MCF 10A (cell line): ENCODE measurements at places on chromosomes 7 and 10. TPM values are rescaled to one million over a fixed set of nuclear protein-coding genes. Genes with fewer than 3 reads are reported as not detected.

- peaks cover 33% of the 10 kb centered on the region for H3K27me3 ChIP-seq
- no peak overlapping the region for H3K4me3 ChIP-seq
- no peaks in the 10 kb centered on the region for H3K36me3 ChIP-seq
- no peak for DNase-seq
Observed at GRCh38 chr10:69612760-69613159, 17.3 kb upstream of the FAM241B start.

The KNDC1 gene
- total RNA-seq: 2.1 and 2.4 TPM in 2 replicates

DNA sequence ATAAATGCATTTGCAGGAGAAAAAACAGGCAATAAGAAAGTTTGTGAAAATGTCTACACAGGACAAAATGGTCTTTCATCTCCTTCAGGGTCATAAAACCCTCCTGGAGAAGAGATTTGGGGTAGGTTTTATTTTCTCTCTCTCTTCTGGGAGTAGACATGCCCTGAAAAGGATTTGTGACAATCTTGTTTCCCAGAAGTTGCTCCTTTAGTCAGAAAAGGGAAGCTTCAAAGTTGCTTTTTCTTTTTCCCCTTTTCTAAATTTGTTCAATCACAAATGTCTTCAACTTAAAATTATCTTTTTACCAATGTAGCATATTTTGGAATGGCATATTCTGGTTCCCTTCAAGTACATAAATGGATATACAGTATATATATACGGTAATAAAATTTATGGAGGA, 9.4 kb upstream of the ANKRD22 start:
- no peak for DNase-seq
- peaks cover 4% of the 10 kb centered on the region for H3K4me1 ChIP-seq
- H3K36me3 ChIP-seq: no peaks in the 10 kb centered on the region
- no peak overlapping the region for H3K4me3 ChIP-seq
- H3K27ac ChIP-seq: no peak overlapping the region

The SH2D4B gene
- total RNA-seq: not detected in 2 replicates

DNA sequence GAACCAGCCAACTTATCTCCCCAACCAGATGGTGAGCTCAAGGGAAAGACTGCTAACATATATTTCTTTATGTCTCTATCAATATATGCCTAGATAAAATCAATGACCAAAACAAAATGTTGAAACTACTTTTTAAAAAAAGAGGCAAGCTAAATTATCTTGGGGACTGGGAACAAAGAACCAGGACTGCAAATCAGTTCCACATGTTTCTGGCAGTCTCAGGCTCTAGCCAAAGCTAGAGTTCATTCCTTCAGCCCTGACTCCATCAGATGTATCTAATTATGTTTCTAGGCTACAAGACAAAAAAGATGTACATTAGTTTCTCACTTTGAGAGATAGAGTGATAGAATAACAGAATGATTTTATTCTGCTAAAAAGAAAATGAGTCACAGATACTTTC, 1290.3 kb upstream of the SORCS1 start:
- no peaks in the 10 kb centered on the region for H3K27me3 ChIP-seq
- no peak for DNase-seq
- no peak overlapping the region for H3K4me3 ChIP-seq
- H3K36me3 ChIP-seq: no peaks in the 10 kb centered on the region
- no peak overlapping the region for H3K27ac ChIP-seq

DNA sequence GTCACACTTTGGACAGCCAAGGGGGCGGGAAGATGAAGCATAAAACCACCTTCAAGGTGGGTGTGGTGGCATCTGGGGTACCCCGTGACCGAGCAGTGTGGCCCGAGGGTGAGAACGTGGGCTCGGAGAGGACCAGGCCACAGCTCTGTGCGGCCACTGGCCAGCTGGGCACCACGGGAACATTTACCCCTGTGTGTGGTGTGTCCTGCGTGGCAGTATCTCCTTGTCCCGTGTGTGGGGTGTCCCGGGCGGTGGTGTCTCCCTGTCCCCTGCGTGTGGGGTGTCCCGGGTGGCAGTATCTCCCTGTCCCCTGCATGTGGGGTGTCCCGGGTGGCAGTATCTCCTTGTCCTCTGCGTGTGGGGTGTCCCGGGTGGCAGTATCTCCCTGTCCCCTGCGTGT, 570.3 kb downstream of the DNAJB6 start:
- peaks cover 13% of the 10 kb centered on the region for H3K36me3 ChIP-seq
- no peaks in the 10 kb centered on the region for H3K4me1 ChIP-seq
- no peak for DNase-seq
- H3K27ac ChIP-seq: no peak overlapping the region

- H3K36me3 ChIP-seq: no peaks in the 10 kb centered on the region
- no peak overlapping the region for H3K27ac ChIP-seq
- peaks cover 19% of the 10 kb centered on the region for H3K4me1 ChIP-seq
- no peaks in the 10 kb centered on the region for H3K27me3 ChIP-seq
- DNase-seq: no peak
Observed at GRCh38 chr10:121788717-121789116, 139.1 kb downstream of the ATE1 start.

The CALU gene
- total RNA-seq: 147 and 184 TPM in 2 replicates

DNA sequence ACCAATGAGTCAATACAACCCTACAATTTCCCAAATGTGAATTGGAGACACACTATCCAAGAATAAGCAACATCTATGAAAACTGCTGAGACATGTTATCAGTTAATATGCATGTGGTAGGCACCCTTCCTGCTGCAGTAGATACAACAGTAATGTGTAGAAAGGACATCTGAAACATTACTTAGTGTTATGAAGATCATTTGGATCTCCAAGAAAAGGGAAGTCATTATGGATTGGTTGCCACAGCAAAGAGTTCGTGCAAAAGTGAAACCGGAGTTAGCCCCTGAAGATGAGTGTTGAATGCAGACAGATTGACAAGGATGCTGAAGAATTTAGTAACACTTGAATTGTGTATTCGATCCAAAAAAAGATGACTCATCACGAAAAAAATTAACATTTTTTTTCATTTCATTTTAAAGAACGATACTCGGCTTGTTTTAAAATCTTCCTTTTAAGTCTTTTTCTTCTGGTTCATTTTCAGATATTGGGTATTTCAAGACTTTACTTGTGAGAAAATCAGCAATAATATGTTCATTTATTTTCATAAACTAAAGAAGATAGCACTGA, 322.4 kb upstream of the KLF6 start:
- no peak for DNase-seq
- no peaks in the 10 kb centered on the region for H3K27me3 ChIP-seq
- peaks cover 6% of the 10 kb centered on the region for H3K4me1 ChIP-seq
- no peak overlapping the region for H3K4me3 ChIP-seq
- no peak overlapping the region for H3K27ac ChIP-seq

DNA sequence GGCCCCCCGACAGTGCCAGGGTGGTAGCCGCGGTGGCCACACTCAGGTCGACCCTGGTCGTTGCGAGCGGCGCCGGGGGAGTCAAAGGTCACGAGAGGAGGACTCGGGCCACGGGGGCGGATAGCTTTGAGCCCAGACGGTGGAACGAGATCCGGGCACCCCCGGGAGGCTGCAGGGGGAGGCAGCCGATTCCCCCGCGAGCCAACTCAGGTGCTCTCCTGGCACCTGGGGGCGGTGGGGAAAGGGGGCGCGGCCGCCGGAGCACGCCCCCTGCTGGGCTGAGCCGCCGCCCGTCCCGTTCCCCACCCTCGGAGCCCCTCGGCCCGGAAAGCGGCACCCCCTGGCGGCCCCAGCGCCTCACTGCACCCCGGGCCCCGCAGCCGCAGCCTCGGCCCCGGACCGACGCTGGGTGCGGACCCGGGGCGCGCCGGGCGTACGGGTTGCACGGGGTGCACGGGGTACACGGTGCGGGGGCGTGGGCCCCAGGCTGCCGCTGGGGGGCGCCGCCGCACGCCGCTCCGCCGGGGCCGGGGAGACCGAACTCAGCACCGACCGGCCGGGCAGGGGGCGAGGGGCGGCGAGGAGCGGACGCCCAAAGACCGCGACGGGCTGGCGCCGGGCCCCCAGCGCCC, 521 bp upstream of the NYAP1 start:
- peak; percentile 59 for DNase-seq
- no peaks in the 10 kb centered on the region for H3K27me3 ChIP-seq
- peak overlapping the region; percentile 74 for H3K4me3 ChIP-seq
- H3K36me3 ChIP-seq: peaks cover 12% of the 10 kb centered on the region
- H3K4me1 ChIP-seq: peaks cover 5% of the 10 kb centered on the region

The VIPR2 gene
- total RNA-seq: not detected in 2 replicates
